ENCODE measurements at places on chromosomes 11 and 22.

DNA sequence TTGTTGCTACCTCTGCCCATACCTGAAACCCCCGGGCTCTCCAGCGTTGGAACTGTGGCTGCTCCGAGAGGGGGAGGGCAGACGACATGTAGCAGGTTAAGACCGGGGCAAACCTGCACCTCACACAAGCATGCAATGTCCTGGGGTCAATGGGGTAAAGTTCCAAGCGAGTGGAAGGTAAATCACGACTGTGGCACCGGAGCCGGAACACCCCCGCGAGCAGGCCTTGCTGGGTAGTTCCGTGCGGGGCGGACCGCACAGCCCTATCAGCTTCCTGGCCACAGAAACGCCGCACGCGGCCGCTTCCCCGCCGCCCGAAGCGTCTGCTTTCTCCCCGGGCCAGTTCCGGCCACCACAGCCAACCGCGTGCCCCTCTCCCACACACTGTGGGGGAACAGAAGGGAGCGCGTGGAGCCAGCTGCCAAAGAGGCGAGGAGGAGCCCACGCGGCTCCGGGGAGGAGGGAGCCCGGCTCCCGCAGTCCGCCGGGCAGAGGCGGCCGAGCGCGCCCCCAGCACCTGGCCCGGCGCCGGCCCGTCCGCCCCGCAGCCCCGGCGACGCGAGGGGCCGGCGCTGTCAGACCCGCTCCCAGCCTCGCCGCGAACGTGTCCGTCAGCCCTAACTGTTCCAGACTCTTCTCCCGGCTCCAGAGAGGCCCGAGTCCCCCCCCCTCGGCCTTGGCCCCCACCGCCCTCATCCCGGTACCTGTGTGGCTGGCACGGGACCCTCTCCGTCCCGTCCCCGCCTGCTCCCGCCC lies 1.6 kb downstream of the SPTBN2 start:
- DNase-seq: peak; percentile 13
- H3K27me3 ChIP-seq: peaks cover 58% of the 10 kb centered on the region
- H3K4me1 ChIP-seq: peaks cover 10% of the 10 kb centered on the region
- no peak overlapping the region for H3K27ac ChIP-seq
- peak overlapping the region; percentile 69 for H3K4me3 ChIP-seq

GRCh38 chr22:21009638-21010425 lies 5.1 kb upstream of the P2RX6 start:
- no peak overlapping the region for H3K4me3 ChIP-seq
- H3K36me3 ChIP-seq: no peaks in the 10 kb centered on the region
- DNase-seq: peak; percentile 39
- H3K4me1 ChIP-seq: peaks cover 15% of the 10 kb centered on the region

DNA sequence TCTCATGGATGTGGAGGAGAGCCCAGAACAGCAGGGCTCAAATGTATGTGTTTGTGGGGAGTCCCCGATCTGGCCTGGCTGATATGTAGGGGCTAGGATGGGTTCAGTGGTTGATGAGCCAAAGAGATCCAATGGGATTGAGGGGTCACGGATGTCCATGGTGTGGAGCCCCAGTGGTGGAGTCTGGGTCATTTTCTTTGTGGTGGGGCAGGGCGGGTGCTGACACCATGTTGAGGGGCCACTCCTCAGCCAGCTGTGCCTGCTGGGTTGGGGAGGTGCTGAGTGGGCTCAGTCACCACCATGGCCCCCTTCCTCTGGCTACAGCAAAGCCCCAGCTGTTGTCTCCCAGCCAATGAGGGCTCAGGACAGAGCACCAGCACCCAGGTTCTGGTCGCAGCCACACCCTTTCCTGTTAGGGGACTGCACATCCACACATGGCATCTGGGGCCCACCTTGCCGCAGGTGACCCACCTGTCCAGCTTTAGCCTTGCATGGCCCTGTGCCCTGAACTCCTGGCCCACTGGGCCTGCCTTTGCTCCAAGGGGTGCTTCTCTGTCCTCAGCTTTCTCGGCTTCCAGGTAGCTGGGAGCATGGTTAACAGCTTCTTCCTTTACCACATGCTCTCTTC lies 3.2 kb upstream of the GNAZ start:
- H3K27me3 ChIP-seq: no peaks in the 10 kb centered on the region
- DNase-seq: peak; percentile 62
- peaks cover 19% of the 10 kb centered on the region for H3K4me1 ChIP-seq
- no peaks in the 10 kb centered on the region for H3K36me3 ChIP-seq
- H3K27ac ChIP-seq: no peak overlapping the region
- no peak overlapping the region for H3K4me3 ChIP-seq

DNA sequence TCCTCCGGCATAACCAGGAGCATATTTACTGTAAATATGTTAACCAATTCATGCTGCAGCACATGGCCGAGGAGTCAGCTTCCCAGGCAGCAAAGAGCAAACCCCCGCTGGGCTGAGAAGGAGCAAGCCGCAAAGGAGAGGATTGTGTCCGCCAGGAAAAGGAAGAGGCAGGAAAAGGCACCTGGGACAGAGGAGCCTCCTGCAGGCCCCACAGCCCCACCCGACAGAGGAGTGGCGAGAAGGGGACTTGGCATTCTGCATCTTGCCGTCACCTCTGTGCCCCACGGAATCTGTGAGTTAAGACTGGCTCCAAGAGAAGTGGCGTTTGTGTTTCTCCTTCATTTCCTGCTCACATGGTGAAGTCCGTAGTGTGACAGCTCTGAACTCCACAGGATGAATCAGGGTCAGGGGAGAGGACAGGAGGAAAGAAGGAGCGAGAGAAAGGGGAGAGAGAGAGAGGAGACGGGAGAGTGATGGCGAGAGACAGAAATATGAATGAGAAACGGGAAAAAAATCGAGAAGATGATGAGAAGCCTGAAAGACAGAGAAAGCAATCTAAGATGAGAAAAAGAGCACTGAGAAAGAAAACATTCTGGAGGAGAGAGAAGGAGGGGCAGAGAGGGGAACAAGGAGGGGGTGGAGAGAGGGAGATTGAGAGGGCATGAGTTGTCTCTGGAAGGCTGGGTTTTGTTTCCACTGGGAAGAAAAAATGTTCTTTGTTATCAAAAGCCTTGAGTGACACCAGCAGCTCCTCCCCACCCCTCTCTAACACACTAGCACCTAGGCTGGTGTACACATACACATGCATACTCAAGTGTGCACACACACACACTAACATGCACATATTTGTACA lies 489.6 kb downstream of the MN1 start:
- peaks cover 9% of the 10 kb centered on the region for H3K36me3 ChIP-seq
- H3K27me3 ChIP-seq: peaks cover 34% of the 10 kb centered on the region
- no peak for DNase-seq
- no peak overlapping the region for H3K4me3 ChIP-seq

GRCh38 chr11:118015385-118015841 lies 29.2 kb downstream of the IL10RA start:
- H3K4me3 ChIP-seq: peak overlapping the region; percentile 83
- no peaks in the 10 kb centered on the region for H3K27me3 ChIP-seq
- peaks cover 77% of the 10 kb centered on the region for H3K4me1 ChIP-seq
- peak overlapping the region; percentile 80 for H3K27ac ChIP-seq

GRCh38 chr11:86905252-86905651 lies 49.9 kb downstream of the FZD4 start:
- peaks cover 3% of the 10 kb centered on the region for H3K27me3 ChIP-seq
- no peak for DNase-seq
- H3K4me1 ChIP-seq: no peaks in the 10 kb centered on the region
- no peak overlapping the region for H3K4me3 ChIP-seq

GRCh38 chr11:2100361-2101170 lies 38.6 kb downstream of the IGF2 start:
- no peaks in the 10 kb centered on the region for H3K4me1 ChIP-seq
- H3K36me3 ChIP-seq: no peaks in the 10 kb centered on the region
- H3K27me3 ChIP-seq: peaks cover 3% of the 10 kb centered on the region
- no peak for DNase-seq
- H3K27ac ChIP-seq: no peak overlapping the region

DNA sequence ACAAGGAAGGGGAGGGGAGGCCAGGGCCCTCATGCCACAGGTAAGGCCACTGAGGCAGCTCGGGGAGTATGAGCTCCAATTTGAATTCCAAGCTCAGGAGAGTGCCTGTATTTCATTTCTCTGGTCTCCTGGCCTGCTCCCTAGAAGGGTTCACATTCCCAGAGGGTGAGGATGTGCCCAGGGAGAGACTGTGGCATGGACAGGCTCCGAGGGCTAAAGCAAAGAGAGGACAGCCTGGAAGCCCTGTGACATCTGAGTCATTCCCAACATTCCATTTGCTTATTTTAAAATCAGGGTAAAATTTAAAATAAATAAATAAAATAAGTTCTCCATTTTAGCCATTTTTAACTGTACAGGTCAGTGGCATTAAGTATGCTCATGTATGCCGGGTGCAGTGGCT lies 18.6 kb upstream of the FOLR1 start:
- H3K4me1 ChIP-seq: peaks cover 2% of the 10 kb centered on the region
- no peaks in the 10 kb centered on the region for H3K36me3 ChIP-seq
- peaks cover 3% of the 10 kb centered on the region for H3K27me3 ChIP-seq
- no peak overlapping the region for H3K4me3 ChIP-seq

GRCh38 chr11:39149214-39149613 lies 2310.2 kb downstream of the LRRC4C start:
- DNase-seq: no peak
- H3K4me1 ChIP-seq: no peaks in the 10 kb centered on the region
- H3K4me3 ChIP-seq: no peak overlapping the region
- no peaks in the 10 kb centered on the region for H3K36me3 ChIP-seq
- no peaks in the 10 kb centered on the region for H3K27me3 ChIP-seq
- no peak overlapping the region for H3K27ac ChIP-seq

- peaks cover 38% of the 10 kb centered on the region for H3K36me3 ChIP-seq
- peaks cover 37% of the 10 kb centered on the region for H3K4me1 ChIP-seq
- H3K27ac ChIP-seq: peak within 1 kb of the TSS; percentile 99
- no peaks in the 10 kb centered on the region for H3K27me3 ChIP-seq
- H3K4me3 ChIP-seq: peak within 1 kb of the TSS; percentile 92
Measured at GRCh38 chr11:65711785-65712632, at the start of gene KAT5. KAT5 (plus strand) TSS chr11:65712252; CDS start chr11:65712268, 16 bp downstream.

DNA sequence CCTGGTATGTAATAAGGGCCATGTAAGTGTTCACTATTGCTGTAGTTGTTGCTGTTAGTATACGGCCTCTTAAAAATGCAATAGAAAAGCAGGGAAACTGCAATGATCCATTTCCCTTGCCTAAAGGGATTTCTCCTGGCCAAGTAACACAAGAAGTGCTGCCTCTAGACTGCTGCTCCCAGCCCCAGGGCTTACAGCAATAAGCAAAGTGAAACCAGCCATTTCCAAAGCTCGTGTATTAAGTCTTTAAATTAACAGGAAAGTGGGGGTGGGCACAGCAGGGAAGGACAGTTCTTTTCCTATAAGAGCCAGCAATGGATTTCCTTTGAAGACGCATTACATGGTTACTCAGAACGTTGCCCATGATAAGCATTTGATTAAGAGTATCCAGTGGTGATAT lies 36.9 kb upstream of the WT1 start:
- H3K27ac ChIP-seq: no peak overlapping the region
- no peak for DNase-seq
- H3K36me3 ChIP-seq: no peaks in the 10 kb centered on the region
- no peak overlapping the region for H3K4me3 ChIP-seq

DNA sequence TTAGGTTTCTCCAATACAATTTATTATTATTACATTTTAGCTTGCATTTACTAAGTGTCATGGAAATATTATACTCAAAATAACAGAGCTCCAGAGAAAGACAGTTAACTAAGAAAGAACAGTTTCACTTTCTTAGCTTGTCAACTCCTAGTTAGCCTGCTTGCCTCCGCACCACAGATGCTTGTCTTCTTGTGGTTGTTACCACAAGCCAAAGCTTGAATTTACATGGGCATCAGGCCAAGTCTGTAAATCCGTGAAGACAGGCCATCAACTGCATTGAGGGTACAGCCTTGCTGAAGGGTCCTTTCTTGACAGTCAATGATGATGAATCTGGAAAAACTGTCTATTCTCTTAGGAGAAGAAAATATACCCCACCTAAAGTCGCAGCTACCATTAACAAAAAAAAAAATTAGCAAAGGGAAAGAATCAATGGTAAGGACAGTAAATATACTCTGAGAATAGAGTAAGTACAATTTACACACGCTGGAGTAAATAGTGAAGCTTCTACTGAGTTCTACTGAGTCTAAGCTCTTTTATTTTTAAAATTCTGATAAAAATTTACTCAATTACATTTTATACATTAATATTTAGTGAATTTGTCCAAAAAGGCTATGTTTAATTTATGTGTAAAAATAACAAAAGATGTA lies 15.6 kb upstream of the DENND5A start:
- H3K4me3 ChIP-seq: peak overlapping the region; percentile 73
- H3K4me1 ChIP-seq: peaks cover 5% of the 10 kb centered on the region
- peak; percentile 81 for DNase-seq
- H3K27me3 ChIP-seq: no peaks in the 10 kb centered on the region

GRCh38 chr22:23256986-23257888 lies 76.9 kb downstream of the BCR start:
- no peaks in the 10 kb centered on the region for H3K27me3 ChIP-seq
- no peak overlapping the region for H3K4me3 ChIP-seq
- no peak for DNase-seq
- H3K4me1 ChIP-seq: peaks cover 24% of the 10 kb centered on the region
- H3K36me3 ChIP-seq: peaks cover 57% of the 10 kb centered on the region

DNA sequence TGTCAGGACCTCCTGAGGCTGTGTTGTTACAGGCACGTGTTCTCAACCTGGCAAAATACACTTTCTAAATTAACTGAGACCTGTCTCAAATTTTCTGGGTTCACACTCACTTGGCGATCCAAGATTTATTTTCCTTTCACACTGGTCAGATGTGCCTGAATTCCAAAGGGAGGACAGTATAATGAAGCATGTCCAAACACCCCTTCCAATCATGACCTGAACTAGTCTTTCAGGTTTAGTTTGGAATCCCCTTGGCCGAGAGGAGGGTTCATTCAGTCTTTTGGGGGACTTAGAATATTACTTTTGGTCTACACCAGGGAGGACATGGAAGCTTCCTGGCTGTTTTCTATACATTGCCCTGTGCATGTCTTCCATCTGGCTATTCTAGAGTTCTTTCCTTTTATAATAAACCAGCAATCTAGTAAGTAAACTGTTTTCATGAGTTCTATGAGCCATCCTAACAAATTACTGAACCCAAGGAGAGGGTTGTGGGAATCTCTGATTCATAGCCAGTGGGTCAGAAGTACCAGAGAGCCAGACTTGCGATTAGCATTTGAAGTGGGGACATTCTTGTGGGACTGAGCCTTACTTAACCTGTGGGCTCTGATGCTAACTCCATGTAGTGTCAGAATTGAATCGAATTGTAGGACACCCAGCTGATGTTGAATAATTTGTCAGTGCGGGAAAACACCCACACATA lies 14.8 kb upstream of the TMEM216 start:
- no peak for DNase-seq
- no peak overlapping the region for H3K27ac ChIP-seq
